ENCODE measurements at places on chromosomes 16 and 17.

DNA sequence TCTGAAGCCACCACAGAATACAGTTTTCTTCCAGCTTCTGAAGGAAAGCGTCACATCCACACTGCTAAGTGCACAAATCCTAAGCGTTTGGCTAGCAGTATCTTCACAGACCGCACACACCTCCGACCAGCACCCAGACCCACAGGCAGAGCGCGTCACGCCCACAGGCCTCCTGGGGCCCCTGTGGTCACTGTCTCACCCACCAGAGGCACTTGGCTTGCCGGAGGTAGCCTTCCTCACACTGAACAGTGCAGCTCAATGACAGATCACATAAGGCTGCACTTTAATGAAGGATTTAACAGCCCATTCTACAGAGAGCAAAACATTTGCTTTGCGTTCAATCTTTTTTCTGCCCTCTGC, 21.2 kb downstream of the SPHK1 start:
- no peak for DNase-seq

- no peak for DNase-seq
These were observed 20.3 kb upstream of the CACNG3 start for GRCh38 chr16:24235806-24236205.

GRCh38 chr17:50919321-50920040, 53.3 kb upstream of the TOB1 start:
- peak; percentile 87 for DNase-seq

- peak; percentile 40 for DNase-seq
These were observed 15.4 kb downstream of the TNS4 start for GRCh38 chr17:40485851-40486521.

DNA sequence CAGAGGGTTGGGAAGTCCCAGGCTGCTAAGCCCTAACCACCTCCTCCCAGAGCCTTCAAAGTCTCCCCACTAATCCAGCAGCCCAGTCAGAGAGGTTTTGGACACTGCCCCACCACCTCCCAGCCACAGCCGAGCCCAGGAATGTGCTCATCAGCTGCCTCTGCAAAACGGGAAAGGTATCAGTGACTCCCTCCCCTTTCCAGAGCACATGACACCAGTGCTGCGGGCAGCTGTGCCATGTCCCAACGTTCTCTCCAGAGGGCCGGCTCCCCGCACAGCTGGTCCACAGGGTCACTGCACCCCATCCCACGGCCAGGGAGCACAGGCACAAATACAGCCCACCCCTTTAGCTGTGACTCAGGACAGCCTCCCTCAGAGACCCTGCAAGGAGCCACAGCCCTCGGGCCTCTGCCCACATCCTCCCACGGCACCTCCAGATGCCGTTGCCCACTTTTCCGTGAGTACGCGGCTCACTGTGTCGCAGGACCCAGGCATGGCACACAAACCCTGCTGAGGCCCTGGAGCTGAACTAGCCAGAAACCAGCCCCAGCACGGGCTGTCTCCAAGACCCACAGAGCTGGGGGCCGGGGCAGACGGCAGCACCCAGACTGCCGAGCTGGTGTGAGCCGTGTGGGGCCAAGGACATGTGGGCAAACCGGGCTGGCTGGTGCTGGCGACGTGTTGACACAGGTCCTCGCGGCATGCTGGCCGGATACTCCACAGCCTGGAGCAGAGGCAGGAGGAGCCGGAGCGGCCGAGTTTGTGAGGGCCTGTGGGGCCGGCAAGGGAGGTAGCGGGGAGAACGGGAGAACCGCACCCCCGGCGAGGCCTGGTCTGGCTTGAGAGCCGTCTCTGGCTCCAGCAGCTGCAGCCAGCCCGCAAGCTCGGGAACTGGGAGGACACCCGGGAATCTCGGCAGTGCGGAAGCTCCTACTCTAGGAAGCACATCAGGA, 6.3 kb upstream of the PPP1R27 start:
- no peak for DNase-seq

DNA sequence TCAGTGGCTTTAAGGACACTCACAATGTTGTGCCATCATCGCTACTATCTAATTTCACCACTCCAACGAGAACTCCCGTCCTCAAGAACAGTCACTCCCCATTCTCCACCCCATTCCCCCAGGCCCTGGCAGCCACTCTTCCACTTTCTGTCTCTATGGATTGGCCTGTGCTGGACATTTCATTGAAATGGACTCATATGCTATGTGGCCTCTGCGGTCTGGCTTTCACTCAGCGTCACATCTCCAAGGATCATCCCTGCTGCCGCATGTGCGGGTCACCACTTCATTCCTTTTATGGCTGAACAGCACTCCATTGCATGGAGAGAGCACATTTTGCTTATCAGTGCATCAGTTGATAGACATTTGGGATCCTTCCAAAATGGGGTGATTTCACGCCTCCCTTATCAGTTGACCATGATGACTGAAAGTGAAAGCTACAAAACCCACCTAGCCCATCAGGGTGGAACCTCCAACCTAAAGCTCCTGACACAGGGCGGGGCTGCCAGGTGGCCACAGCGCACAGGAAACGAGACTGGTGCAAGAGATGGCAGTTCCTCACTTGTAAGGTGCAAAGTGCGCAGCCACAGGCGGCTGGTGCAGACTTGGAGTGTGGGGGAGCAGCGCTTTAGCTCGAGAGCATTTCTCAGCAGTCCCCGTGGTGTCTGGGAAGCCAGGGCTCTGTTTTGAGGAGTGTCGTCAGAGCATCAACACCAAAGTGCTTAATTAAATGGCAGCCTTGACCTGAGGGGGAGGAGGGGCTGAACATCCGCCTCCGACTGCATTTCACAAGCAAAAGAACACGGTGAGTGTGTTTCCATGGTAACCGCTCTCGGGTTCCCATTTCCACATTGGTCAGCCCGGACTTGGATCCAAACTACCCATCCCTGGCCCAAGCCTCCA, 23.8 kb downstream of the COTL1 start:
- DNase-seq = peak; percentile 85

- no peak for DNase-seq
These were observed 29.8 kb downstream of the ZC3H18 start for GRCh38 chr16:88599825-88600538.

DNA sequence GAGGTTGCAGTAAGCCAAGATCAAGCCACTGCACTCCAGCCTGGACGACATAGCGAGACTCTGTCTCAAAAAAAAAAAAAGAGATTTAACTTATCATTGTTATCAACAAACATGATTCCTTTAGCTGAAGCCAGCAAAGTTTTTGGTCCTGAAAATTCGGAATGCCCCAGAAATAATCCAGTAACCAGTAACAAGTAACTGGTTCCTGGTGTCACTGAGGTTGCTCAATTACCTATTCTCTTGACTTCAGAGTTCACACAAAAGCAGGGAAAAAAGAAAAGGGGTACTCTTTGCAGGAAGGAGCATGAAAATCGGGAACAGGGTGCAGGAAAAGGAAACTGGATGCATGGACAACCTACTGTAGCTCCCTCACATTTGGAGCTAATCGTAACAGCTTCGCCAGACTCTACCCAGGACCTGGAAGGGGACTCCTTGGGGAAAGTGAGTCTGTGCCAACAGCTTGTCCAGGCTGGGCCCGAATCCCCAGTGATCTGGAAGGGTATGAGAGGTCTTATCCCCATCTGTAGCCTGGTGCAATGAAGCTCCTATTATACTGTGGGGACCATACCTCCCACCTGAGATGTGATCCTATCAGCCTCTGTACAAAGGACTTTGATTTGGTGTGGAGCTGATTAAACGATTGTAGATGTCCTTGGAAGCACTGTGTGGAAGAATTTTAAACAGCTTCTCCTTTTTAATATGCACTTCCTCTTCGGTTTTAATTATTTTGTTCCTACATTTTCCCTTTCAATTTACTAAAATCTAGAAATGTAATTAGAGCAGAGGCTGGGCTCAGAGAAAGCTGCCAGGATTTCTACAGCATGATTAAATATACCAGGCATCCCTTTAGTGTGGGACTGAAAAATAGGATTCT, 3.4 kb upstream of the SPOP start:
- DNase-seq = no peak

GRCh38 chr17:32772453-32773025, 104.4 kb downstream of the MYO1D start:
- no peak for DNase-seq

GRCh38 chr17:81694810-81695209, 8.4 kb upstream of the MRPL12 start:
- DNase-seq = no peak

- peak; percentile 50 for DNase-seq
These were observed 140.1 kb downstream of the CCDC182 start for GRCh38 chr17:57604771-57605674.

DNA sequence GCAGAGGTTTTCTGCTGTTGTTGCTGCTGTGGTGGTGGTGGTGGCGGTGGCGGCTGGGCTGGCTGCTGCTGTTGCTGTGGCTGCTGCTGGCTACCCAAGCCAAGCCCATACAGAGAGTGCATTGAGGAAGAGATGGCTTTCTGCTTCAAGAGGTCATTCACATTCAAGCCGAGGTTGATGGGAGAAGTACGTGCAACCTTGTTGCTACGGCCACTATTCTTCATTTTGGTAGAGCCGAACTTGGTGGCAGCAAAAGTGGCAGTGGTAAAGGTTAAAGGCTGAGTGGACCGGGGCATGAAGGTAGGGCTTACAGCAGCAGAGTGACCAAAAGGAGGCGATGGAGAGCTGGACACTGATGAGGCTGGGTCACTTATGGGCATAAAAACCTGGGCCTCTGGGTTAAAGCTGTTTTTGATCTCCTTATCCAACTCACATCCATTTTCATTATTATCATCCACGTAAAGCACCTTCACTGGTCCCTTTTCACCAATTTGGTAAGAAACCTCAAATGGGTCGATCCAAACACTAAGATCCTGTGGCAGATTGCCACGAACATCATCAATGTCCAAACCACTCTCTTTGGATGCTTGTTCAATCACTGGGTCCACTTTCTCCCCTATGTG, 2.8 kb downstream of the TOB1 start:
- peak; percentile 66 for DNase-seq

GRCh38 chr17:72401883-72402726, 281.3 kb downstream of the SOX9 start:
- DNase-seq = no peak

- no peak for DNase-seq
These were observed 233.4 kb downstream of the SHISA9 start for GRCh38 chr16:13134836-13135235.

- DNase-seq = no peak
These were observed 449.9 kb downstream of the WWOX start for GRCh38 chr16:78549366-78549765.

- peak; percentile 47 for DNase-seq
These were observed 12.8 kb downstream of the CDH16 start for GRCh38 chr16:66905633-66906539.

DNA sequence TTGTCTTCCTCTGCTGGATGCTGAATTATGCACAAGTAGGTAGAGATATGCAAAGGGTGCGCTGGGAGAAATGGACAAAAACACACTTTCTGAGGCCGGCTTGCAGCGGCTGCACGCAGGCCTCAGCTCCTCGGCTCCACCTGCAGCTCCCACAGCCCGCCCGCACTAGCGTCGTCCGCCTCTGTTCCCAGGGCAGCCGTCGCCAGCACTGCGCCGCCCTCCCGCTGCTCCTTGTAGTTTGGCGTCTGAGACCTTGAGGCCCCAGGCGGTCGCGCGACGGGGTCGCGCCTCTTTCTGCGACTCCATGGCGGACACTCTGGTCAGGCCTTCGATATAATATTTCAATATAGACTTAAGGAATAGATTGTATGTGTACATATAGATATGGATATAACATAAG, 24.8 kb downstream of the SLFN12 start:
- DNase-seq = no peak

- no peak for DNase-seq
These were observed 39.3 kb downstream of the BAIAP2 start for GRCh38 chr17:81073967-81074839.

- no peak for DNase-seq
These were observed 53.4 kb upstream of the CBX4 start for GRCh38 chr17:79892457-79893241.

GRCh38 chr17:54891176-54891821, 9.4 kb upstream of the TOM1L1 start:
- DNase-seq = no peak

DNA sequence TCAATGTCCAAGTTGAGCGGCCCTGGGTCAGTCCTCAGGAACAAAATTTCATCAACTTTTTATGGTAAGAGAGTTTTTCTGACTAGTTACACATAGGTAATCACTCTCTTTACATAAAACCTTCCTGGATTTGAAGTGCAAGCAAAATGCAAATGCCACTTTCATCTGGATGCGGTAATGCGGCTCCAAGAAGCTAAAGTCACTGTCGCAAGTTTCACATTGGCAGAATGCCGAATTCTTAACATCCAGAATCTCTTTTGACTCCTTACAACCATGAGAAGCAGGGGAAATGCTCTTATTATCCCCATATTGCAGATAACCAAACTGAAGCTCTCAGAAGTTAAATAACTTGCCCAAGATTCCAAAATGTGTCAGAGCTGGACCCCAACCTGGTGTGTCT, 30.0 kb downstream of the MRPS23 start:
- DNase-seq = no peak

DNA sequence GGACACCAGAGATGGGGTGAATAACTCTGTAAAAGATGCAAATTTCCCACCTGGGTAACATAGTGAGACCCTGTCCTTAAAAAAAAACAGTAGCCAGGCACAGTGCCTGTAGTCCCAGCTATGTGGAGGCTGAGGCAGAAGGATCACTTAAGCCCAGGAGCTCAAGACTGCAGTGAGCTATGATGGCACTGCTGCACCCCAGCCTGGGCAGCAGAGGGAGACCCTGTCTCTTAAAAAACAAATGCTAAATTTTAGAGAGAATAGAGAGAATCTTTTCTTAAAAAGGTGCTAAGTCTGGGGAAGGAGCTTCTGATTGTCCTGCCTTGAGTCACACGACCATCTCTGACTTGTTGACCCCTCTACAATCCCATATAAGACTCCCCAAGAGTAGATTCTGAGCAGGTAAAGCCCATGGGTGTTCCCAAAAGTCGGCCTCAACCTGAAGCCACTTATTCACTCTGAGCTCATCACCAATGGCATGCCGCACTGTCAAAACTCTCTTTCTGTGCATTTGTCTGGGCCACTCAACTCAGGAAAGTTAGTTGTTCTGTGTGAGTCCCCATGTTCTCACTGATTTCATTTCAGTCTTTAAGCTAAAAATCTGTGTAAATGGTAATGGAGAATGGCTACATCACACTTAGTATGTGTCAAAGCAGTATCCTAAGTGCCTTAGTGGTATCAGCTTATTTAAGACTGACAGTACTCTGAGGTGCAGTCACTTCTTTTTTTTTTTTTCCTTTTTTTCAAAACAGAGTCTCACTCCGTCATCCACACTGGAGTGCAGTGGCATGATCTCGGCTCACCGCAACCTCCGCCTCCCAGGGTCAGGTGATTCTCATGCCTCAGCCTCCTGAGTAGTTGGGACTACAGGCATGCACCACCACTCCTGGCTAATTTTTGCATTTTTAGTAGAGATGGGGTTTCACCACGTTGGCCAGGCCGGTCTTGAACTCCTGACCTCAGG, 41.6 kb downstream of the PRKCB start:
- DNase-seq = no peak

- no peak for DNase-seq
These were observed 11.9 kb downstream of the PIPOX start for GRCh38 chr17:29054835-29055234.

DNA sequence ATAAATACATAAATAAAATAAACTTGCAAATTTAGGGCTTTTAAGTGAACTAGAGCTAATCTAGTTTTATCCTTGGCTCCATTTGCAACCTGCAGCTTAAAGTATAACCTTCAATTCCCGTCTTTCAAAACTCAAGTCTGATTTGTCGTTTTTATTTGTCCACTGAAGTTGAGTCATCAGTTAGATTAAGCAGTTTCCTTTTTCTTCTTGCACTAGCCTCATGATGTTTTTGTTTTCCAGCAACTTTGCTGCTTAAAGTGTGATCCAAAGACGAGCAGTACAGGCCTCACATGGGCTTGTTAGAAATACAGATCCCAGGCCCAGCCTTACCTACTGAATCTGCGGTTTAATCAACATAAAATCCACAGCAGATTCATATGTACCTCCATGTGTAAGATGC, 13.8 kb downstream of the ARSG start:
- DNase-seq = no peak

- DNase-seq = no peak
These were observed 14.6 kb upstream of the ETV4 start for GRCh38 chr17:43560461-43561427.

Measured in stimulated activated CD8-positive, alpha-beta memory T cell treated with anti-CD3 and anti-CD28 coated beads, Interleukin-4, amount 100 ng/mL, for 48 hours (primary cell).